Glomerular endothelial cell (primary cell): ENCODE measurements at places on chromosomes 1 and 21. TPM values are rescaled to one million over a fixed set of nuclear protein-coding genes. Genes with fewer than 3 reads are reported as not detected.

- DNase-seq = no peak
These were observed 973 bp downstream of the C1orf74 start for GRCh38 chr1:209783386-209783785.

DNA sequence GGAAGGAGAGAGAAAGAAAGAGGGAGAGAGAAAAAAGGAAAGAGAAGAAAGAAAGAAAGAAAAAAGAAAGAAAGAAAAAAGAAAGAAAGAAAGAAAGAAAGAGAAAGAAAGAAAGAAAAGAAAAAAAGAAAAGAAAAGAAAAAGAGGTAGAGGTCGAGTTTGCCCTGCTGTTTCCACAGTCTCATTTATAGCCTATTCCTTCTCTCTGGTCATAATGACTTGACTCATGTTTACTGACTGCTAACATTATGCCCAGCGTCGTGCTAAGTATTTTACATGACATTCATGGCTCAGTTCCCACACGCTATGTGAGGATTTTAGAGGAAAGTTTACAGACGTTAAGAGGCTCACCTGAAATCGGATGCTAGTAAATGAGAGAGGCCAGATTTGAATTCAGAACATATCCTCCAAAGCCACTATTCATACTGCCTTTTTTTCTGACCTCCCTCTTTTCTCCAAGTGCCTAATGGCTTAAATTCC, 263.0 kb downstream of the TNR start:
- no peak for DNase-seq

- DNase-seq = no peak
These were observed 740 bp downstream of the ZNF691 start for GRCh38 chr1:42847111-42847595.

DNA sequence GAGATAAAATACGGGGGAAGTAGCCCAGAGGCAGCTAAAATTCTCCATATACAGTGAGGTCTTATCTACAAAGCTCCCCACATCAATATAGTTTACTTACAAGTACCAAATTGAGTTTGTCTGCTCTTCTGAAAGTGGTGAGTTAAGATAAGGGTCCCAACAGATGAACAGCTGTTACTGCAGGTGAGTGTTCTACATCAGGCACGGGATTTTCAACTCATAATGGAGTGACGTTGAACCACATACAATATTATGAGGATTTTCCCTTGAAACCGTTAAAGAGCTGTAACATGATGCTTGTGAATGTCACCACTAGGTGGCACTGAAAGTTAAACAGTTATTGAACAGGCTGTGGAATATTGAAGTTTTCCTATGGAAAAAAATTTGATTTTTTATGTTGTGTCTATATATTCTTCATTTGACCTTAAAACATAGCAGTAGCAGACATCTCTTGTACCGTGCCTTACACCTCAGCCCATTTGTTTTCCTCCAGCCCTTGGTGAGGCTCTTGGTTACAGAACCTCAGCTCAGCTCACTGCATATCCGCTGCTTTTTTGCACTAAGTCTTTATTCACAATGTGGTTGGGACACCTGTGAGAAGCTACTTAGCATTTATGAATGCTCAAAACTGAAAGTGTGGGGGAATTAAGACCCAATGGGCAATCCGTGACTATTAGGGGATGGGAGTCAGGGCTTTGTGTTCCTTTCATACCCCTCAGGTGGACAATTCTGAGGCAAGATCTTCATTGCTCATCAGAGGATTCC, 23.2 kb downstream of the CD1D start:
- peak; percentile 65 for DNase-seq

GRCh38 chr1:234627009-234627950, 17.3 kb upstream of the IRF2BP2 start:
- DNase-seq = no peak

KCND3 gene
- total RNA-seq = not detected in 2 replicates

RNU1-4 gene
- under 0.01 TPM in 2 replicates for total RNA-seq

MROH9 gene
- total RNA-seq = not detected in 2 replicates

OR6K3 gene
- not detected in 2 replicates for total RNA-seq

FAM167B gene
- 101 and 121 TPM in 2 replicates for total RNA-seq
